ENCODE measurements at places on chromosomes 7 and 10.

DNA sequence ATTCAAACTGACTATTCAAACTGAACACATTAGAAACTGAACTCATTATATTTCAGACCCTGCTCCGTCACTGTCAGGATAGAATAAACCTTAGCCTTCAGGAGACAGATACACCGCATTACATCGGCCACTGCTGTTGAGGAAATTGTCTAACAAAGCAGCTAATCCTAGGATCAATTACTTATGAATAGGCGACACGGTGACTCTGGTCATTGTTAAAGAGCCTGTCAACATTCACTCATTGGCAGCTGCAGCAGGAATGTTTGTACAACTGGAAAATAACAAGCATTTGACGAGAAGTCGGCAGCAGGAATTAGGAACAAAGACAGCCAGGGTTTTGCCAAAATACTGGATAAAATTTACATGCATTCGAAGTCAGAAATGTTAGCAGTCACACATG is 112.0 kb upstream of the MKX start:
- DNase-seq = no peak

DNA sequence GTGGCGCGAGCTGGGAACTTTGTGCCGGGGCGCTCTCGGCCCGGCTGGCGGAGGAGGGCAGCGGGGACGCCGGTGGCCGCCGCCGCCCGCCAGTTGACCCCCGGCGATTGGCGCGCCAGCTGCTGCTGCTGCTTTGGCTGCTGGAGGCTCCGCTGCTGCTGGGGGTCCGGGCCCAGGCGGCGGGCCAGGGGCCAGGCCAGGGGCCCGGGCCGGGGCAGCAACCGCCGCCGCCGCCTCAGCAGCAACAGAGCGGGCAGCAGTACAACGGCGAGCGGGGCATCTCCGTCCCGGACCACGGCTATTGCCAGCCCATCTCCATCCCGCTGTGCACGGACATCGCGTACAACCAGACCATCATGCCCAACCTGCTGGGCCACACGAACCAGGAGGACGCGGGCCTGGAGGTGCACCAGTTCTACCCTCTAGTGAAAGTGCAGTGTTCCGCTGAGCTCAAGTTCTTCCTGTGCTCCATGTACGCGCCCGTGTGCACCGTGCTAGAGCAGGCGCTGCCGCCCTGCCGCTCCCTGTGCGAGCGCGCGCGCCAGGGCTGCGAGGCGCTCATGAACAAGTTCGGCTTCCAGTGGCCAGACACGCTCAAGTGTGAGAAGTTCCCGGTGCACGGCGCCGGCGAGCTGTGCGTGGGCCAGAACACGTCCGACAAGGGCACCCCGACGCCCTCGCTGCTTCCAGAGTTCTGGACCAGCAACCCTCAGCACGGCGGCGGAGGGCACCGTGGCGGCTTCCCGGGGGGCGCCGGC is 870 bp downstream of the FZD1 start:
- peak; percentile 64 for DNase-seq

- DNase-seq = peak; percentile 70
Observed at GRCh38 chr7:68691261-68692216, 906.7 kb upstream of the AUTS2 start.

- no peak for DNase-seq
Observed at GRCh38 chr7:154914308-154914995, 88.5 kb downstream of the PAXIP1 start.

DNA sequence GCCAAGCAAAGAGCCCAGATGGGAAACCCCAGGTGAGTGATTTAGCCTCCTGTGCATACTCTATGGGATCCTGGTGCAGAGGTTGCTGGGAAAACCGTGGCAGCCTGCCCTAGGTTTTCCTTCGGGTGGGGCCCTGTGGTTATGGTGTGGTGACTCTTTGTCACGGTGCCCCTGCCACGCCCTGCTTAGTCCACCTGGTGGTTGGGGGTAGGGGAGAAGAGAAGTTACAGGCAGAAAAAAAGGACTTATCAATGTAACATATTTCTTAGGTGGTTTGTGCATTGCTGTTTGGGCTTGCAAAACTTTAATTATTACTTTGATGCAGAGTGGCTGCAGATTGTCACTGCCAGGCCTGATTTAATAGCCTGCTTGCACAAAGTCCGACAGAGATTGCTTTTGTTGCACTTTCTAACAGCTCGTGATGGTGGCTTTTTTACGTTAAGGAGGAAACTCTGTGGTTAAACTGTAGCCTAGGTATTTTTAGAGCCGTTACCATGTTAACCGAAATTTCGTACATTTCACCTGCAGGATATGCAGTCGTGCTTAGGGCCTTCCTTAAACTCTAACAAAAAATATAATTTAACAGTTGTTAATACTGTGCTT is 197.4 kb downstream of the RNLS start:
- DNase-seq = peak; percentile 62

- no peak for DNase-seq
Observed at GRCh38 chr10:88531392-88532052, 51.6 kb downstream of the RNLS start.

DNA sequence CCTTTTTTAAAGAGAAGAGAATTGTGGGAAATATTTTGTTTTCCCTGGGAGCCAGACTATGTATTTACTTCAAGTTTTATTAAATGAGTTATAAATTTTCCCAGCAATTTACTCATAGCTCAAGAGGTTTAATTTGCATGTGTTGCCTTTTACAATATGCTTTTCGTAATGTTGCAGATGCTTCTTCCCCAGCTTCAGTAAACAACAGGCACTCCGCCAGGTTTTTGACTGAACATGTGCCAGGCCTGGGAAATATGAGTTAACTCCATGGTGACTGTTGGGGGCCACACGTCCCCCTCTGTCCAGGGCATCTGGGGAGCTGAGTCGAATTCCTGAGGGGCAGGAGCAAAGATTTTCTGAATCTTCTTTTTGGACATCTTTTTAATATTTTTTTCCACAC is 545.7 kb downstream of the LRMDA start:
- no peak for DNase-seq

GRCh38 chr10:119370111-119370741 is 162.9 kb downstream of the GRK5 start:
- no peak for DNase-seq

GRCh38 chr10:86744067-86744725 is 12.2 kb upstream of the BMPR1A start:
- DNase-seq = no peak

GRCh38 chr10:78419481-78420265 is 386.0 kb downstream of the RPS24 start:
- no peak for DNase-seq

DNA sequence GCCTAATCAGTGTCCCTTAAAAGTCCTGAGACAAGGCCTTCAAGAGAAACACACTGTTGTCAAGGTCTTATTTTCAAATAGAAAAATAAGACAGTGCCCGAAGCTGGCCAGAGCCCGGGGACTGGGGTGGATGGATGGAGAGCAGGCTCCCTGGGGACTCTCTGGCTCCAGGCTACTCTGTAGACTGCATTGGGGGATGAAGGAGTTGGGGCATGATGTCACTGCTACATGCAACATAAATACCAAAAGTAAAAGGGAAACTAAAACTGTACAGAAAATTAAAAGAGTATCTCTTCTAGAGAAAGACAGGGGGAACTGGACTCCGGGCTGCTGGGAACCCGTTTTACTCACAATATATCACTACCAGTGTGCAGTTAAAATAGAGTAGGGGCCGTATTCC is 629.8 kb downstream of the KCNMA1 start:
- DNase-seq = no peak

DNA sequence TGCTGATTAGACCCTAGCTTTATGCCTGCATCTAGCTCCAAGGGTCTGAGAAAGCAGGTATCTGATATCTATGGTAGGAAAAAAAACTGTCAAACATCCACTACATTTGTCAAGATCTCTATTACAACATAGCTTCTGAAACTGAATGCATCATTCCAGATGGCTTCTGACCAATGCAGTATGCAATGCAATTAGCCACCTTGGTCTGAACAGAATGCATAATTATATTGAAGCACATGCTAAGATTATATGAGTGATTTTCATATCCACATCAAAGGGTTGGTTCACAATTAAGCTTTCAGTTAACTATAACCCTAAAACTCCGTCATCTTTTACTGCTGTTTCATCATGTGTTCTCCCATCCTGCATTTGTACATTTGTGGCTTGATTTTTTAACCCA is 271.4 kb downstream of the POLR1F start:
- no peak for DNase-seq

DNA sequence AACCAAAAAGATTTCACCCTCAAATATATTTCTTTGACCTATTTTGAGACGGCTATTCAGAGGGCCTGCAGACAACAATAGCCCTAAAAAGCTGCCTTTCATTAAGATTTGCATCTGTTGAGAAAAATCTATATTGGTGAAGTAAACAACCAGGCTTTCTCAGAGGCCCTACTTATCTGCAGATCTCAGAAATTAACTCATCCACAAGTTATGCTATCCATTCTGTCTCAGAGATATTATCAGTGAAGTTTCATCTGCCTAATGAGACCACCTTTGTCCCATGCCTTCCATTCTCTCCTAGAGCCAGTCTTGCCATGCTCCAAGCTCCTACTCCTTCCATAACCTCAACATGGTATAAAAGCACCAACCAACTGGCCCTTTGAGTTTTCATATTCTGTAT is 130.3 kb downstream of the CACNA2D1 start:
- no peak for DNase-seq

DNA sequence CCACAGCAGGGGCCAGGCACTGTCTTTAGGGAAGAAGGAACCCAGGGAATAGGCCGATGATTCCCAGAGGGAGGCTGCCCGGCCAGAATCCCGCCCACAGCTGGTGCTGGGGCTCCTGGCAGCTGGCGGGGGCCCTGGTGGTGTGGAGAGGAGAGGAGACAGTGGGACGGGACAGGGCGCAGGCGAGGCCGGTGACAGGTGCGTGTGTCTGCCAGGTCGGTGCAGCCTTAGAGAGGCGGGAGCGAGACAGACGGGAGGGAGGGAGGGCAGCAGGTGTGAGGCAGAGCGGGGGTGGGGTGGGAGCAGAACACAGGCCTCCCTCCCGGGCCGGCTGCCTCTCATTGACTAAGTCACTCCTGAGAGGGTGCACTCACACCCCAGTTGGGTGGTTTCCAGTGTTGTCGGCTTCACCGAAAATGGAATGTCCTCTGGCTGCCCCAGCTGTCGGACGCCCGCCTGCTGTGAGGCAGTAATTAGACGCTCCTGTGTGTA is 55.2 kb downstream of the ELFN1 start:
- no peak for DNase-seq

GRCh38 chr7:134355927-134356326 is 39.2 kb upstream of the SLC35B4 start:
- DNase-seq = no peak

GRCh38 chr7:76354516-76354915 is 4.3 kb downstream of the YWHAG start:
- DNase-seq = no peak

- peak; percentile 87 for DNase-seq
Observed at GRCh38 chr7:140924821-140925421, at the start of gene BRAF. Gene BRAF, minus strand, starts transcription at chr7:140924929. Its CDS starts 226 bp downstream, at chr7:140924703.

GRCh38 chr10:124249196-124249595 is 155.8 kb upstream of the CHST15 start:
- no peak for DNase-seq

- DNase-seq = no peak
Observed at GRCh38 chr7:157729566-157729965, 392.8 kb downstream of the DNAJB6 start.

DNA sequence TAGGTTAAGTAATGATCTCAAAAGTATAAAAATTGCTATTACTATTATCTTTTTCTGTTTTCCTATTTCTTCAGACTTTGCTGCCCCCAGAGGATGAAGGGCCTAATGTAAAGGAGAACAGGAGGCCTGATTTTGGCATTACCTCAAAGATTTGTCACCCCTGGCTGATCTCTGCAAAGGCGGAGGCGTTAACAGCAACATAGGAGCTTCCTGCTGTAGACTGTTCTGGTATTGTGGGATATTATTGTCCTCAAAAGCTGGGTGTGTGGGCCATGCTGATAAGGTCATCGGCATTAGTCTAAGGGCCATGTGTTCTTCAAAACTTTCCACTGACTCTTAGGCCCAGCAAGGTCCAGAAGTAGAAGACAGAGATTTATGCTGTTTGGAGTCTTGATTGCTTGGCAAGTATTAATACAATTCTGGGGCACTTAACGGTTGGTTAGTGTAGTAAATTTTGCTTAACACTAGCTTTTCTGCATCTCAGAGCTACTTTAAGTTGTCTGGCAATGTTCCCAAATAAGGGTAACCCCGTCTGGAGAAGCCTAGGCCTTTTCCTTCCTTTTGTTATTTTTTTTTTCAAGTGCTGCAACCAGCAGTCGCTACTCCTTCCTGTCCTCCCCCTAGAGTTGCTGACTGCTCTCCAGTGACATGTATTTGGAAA is 14.0 kb upstream of the ENTPD1 start:
- no peak for DNase-seq

GRCh38 chr10:79336739-79337138 is 10.5 kb upstream of the PPIF start:
- no peak for DNase-seq

DNA sequence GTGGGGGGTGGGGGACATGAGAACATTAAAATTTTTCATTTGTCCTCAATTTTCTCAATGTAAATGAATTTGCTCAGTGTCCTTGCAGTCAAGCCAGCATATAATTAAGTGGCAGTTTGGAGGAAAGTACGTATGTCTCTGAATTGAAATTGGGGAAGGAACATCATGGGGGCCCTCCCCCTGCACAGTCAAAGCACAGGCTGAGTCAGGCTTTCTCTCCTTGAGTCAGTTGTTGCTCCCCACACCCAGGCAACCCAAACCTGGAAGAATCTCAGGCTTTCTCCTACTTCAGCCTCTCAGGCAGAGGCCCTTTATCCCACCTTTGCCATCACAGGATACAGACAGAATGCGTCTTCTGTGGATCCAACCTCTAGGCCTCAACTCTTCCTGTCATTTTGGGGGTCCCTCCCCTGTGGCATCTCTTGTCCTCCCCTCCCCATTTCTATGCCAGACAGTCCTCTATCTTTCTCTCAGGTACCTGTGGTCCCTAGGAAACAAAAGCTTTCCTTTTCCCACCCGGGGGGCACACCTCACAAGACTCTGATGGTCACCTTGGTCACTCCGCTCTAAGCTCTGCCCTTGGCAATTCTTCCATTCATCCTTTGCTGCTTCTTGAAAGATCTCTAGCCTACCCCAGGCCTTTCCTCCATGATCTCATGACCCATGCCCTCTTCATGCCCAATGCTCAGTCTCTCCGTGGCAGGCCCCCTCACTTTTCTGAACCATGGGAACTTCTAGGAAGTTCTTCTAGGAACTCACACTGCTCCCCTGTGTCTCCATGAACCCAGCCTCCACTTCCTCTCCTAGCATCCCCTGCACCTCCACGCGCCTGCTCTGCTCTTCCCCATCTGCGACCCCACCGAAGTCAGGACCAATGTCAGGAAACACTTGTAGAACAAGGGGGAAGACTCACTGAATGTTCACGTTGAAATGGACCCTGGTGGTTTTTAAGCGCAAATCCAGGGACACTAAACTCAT is 40.4 kb downstream of the CREB3L2 start:
- no peak for DNase-seq

DNA sequence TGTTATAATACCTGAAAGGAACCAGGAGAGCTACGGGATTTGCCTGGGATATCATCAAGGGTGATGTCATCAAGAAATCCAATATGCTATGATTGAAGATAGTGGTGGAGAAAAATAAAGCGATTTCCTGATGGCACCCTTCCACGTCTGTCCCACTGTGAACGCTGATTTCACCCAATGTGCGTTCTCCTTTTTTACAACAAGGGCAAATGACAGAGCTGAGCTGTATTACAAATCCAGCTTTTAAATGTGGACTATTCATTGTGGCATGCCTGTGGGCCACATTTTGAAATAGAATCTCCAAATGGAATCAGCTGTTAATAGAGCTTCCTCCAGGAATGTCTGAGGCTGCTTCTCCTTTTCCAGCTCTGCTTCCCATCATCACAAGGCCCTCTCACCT is 23.3 kb downstream of the SLC13A4 start:
- DNase-seq = no peak
